ELF-1 (cell line): ENCODE measurements at places on chromosomes 1 and 21.

GRCh38 chr1:242828199-242828598 is 303.7 kb upstream of the PLD5 start:
- no peak for DNase-seq

DNA sequence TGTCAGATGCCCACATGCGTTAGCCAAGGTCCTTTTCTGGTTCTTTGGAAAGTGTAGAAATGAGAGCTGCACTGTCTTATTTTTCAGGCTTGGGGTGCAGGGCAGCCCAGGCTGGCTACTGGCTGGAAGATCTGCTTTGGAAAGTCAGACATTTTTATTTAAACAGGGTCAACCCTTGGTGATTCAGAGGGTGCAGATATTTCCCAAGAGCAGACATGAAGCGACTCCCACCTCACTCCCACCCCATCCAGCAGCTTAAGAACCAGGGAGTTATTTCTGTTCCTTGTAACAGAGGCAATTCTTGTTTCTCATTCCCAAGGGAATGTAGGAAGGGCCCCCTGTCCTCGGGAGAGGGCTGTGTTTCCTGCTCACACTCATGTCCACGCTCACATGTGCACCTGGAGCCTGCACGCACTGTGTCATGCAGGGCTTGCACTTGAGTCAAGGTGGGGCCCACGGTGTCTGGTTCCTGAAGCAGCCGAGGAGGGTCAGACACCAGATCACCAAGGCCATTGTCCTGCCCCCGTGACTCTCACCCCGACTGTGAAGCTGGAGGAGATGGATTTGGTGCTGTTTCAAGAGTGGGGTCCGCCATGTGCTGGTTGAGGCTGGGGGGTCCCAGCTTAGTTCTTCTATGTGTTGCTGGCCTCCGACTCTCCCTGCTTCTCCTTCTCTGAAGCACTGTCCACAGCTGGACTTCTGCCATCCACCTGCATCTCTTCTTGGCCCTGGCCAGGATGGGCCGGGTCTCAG is 992 bp downstream of the S100A7A start:
- no peak for DNase-seq

GRCh38 chr1:196977278-196977677 is at the start of gene CFHR5:
Gene CFHR5 (plus strand): TSS chr1:196977556. CDS start chr1:196977665, 109 bp downstream.
- DNase-seq, result no peak

DNA sequence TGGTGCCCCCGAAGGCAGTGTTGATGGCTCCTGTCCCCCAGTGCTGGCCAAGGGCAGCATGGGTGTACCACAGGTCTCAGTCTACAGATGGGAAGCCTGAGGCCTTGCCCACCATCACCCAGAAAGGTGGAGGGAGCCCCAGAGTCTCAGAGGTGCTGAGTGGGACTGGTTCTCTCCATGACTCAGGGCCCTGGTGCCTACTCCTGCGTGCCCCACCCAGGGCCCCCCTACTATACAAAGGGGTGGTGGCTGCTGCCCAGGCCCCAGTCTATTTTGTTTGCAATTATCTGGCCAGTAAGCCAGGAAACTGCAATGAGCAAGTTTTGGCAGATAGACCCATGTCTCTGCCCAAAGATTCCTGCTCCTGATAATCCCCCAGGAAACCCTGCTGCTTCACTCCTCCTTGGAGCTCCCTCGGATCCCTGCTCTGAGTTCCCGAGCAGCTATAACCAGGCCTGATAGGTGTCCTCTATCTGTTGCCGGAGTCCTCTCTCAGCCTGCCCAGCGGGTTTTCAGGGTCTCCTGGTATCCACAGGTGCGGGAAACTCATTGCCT is 41.7 kb downstream of the EDN2 start:
- DNase-seq, result no peak

GRCh38 chr1:212520299-212520698 is 87.6 kb downstream of the NENF start:
- no peak for DNase-seq

- no peak for DNase-seq
Observed at GRCh38 chr1:42801832-42802473, 15.0 kb upstream of the ERMAP start.

GRCh38 chr1:232678185-232678886 is 48.4 kb upstream of the SIPA1L2 start:
- DNase-seq, result no peak

- peak; percentile 47 for DNase-seq
Observed at GRCh38 chr1:168320800-168321450, 40.2 kb downstream of the TBX19 start.

DNA sequence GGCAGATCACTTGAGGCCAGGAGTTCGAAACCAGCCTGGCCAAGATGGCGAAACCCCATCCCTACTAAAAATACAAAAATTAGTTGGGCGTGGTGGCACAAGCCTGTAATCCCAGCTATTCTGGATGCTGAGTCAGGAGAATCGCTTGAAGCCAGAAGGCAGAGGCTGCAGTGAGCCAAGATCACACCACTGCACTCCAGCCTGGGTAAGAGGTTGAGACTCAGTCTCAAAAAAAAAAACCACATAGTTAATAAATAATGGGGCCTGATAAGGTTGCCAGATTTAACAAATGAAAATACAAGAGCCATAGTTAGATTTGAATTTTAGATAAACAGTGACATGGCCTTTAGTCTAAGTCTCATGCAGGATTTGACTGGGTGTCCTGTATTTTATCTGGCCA is 175.7 kb downstream of the ZZZ3 start:
- DNase-seq, result no peak

- no peak for DNase-seq
Observed at GRCh38 chr1:200977071-200977754, 46.3 kb downstream of the KIF21B start.

DNA sequence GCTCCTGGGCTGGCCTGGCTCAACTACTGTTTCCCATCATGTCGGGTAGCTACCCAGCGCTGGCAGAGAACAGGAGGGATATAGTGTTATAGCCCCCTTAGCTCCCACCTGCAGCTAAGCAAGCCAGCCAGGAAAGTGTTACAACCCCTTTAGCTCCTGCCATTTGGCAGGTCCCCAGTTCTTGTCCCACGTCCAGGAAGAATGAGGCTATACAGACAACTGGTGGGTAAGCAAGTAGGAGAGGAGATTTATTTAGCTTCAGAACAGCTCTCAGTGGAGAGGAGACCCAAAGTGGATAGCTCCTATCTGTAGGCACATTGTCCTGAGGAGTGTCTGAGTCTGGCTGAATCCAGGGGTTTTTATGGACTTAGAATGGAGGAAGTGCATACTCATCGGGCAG is 741.1 kb upstream of the B3GALT2 start:
- DNase-seq, result no peak

- DNase-seq, result no peak
Observed at GRCh38 chr1:150234309-150234565, 1.7 kb downstream of the ANP32E start.

DNA sequence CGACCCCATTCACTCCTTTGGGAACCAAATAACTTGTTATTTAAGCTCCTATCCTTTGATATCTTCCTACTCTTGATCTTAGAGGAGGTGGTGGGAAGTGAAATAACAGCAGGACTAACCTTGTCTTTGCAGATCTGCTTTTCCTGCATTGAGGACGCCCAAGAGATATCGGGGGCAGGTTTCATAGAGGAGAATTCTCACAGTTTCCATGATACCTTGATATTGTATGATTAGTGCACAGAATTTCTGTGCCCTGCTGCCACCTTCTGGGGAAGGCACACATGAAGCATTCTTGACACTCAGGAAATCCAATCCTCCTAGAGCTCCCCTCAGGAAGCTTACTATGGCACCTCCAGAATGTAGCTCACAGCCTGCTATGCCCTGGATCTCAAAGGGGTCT is 1.6 kb downstream of the CD1B start:
- no peak for DNase-seq

DNA sequence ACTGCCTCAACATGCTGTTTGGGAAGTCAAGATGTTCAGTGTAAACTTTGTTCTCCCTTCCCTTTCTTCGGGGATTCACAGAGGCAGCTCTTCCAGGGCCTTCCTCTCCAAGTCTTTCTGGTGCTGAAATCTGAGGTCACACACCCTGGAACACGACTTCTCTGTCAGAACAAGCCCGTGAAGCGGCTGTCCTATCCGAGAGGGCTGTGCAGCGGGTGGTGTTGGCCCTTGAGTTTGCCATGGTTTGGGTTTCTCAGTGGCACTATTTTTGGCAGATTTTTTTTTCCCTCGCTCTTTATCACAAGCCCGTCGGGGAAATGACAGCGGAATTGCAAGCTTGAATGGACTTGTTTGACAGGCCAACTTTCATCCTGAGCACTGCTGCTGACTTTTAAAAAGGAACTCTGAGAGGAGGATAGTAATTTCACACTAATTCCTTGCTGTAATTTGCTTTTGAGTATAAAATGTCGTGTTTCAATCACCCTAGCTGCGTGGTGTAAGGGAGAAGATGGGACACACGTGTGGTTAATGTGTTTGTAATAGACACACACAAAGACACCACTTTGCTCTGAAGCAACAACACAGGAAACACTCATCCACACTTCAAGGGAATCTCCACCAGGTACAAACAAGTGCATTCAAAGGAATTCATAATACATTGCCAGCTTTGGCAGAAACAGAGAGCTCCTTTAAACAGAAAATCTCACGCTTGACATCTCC is 60.1 kb upstream of the TARBP1 start:
- no peak for DNase-seq

DNA sequence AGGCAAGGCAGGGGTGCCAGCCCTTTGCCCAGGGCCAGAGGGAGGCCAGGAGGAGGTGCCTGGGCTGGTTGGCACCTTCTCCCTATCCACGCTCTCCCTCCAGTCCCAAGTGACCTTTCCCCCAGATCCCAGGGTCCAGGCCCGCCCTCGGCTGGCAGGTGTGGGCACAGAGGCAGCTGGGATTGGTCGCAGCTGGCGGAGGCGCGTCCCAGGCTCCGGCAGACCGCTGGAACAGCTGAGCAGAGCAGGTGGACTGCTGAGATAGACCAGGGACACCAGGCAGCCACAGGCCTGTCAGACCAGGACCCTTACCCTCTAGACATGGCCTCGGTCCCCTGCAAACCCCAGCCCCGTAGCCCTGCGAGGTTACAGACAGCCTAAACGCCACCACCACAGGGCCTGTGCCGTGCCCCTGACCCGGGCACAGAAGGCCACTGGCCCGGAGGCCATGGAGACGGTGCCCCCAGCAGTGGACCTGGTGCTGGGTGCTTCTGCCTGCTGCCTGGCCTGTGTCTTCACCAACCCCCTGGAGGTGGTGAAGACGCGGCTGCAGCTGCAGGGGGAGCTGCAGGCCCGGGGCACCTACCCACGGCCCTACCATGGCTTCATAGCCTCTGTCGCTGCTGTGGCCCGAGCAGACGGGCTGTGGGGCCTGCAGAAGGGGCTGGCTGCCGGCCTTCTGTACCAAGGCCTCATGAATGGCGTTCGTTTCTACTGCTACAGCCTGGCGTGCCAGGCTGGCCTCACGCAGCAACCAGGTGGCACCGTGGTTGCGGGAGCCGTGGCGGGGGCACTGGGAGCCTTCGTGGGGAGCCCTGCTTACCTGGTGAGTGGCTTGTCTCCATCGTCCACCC is at the start of gene SLC25A34:
Gene SLC25A34 (plus strand): TSS at position 221 of the 854 bp plus-strand sequence. CDS start 228 bp downstream, at position 449.
- DNase-seq, result no peak

- DNase-seq, result no peak
Observed at GRCh38 chr1:116492358-116492811, 78.4 kb downstream of the CD58 start.

GRCh38 chr1:154410185-154410827 is 5.2 kb downstream of the IL6R start:
- no peak for DNase-seq

DNA sequence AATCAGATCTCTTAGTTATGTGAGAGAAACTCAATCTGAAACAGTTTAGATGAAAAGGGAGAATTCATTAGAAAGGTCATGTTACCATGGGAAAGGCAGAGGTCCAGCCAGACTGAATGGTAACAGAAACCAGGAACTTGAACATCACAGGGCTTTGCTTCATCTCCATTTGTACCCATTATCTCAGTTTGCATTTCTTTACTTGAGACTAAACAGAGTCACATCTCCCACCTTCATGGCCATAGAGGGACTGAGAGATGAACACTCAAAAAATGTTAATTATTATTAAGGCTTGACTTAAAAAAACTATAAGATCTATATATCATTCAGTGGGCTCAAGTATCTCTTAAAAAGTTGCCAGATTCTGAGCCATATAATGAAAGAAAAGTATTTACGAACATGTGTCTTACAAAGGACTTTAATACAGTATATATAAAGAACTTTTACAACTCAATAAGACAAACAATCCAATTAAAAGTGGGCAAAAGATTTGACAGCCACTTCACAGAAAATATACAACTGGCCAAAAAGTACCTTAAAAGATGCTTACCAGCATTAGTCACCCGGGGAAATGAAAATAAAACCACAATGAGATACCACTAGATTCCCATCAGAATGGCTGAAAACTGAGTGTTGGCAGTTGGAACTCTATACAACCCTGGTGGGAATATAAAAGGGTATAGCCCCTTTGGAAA is 13.2 kb downstream of the KYAT3 start:
- no peak for DNase-seq

GRCh38 chr1:212528501-212528900 is 80.1 kb upstream of the ATF3 start:
- no peak for DNase-seq

GRCh38 chr1:110250749-110251148 is 40.6 kb downstream of the KCNC4 start:
- no peak for DNase-seq

DNA sequence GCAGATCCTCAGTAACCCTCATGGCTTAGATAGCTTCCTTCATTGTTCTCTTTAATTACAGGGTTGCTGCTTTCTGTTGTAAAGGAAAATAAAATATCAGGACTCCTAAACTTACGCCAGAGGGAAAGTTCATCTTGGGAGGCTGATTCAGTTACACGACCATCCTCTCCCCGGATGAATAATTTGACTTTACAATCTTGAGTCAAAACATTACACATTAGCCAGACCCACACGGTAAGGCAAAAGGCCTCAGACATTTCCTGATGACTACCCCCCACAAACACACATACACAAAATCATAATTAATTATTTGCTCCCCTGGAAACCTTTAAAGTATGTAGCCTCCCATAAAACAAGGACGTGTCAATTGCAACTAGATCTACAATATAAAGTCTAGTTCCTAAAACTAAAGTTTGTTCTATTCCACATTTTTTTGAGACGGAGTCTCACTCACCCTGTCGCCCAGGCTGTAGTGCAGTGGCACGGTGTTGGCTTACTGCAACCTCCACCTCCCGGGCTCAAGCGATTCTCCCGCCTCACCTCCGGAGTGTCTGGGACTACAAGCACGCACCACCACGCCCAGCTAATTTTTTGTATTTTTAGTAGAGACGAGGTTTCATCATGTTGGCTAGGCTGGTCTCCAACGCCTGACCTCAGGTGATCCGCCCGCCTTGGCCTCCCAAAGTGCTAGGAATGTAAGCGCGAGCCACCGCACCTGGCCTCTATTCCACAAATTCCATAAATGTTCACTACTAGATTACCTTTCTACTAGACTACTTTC is 830 bp upstream of the PRDX1 start:
- peak; percentile 66 for DNase-seq
